ENCODE measurements at places on chromosomes 3 and 15. TPM values are rescaled to one million over a fixed set of nuclear protein-coding genes. Genes with fewer than 3 reads are reported as not detected.

- H3K27me3 ChIP-seq: peaks cover 4% of the 10 kb centered on the region
- no peak overlapping the region for H3K27ac ChIP-seq
- H3K4me3 ChIP-seq: no peak overlapping the region
- DNase-seq: no peak
Measured at GRCh38 chr15:44763187-44763586, 26.9 kb downstream of the TRIM69 start.

GRCh38 chr15:100596792-100597191 is 5.2 kb downstream of the LINS1 start:
- H3K4me1 ChIP-seq: peaks cover 65% of the 10 kb centered on the region
- no peak overlapping the region for H3K27ac ChIP-seq
- no peaks in the 10 kb centered on the region for H3K27me3 ChIP-seq
- H3K4me3 ChIP-seq: peak overlapping the region; percentile 70

GRCh38 chr15:80866936-80867335 is 87.8 kb downstream of the CEMIP start:
- no peaks in the 10 kb centered on the region for H3K4me1 ChIP-seq
- H3K27me3 ChIP-seq: no peaks in the 10 kb centered on the region
- DNase-seq: no peak
- H3K36me3 ChIP-seq: no peaks in the 10 kb centered on the region
- no peak overlapping the region for H3K4me3 ChIP-seq

DNA sequence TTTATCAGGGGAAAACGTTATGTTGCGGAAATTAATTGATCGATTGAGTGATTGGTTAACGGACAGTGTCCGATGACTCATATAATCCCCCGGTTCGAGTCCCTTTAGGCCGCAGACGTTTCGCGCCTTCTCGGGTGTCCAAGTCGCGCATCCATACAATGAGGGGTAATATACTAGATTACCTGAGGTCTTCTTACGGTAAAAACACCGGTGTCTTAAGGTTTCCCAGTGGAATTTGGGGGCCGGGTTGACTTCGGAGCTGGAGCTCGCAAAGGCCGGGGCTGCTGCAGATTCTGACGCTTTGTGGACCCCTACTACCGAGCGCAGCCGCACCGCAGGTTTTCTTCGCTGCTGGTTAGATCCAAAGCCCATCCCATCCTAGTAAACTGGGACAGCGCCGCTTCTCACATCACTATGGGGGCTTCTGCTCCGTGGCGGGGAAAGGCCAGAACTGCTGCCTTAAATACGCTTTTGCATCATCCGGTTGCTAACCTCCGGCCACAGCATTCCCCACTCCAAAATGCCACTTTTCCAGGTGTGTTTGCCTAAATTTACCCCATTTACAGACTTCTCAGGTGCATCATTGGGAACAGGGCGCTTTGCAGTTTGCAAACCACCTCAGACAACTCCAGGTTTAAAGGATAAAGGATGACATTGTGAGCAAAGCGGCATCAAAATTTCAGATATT is 858 bp upstream of the SACM1L start:
- H3K27me3 ChIP-seq: peaks cover 3% of the 10 kb centered on the region
- H3K4me1 ChIP-seq: peaks cover 37% of the 10 kb centered on the region
- H3K4me3 ChIP-seq: peak overlapping the region; percentile 83
- DNase-seq: peak; percentile 39

DNA sequence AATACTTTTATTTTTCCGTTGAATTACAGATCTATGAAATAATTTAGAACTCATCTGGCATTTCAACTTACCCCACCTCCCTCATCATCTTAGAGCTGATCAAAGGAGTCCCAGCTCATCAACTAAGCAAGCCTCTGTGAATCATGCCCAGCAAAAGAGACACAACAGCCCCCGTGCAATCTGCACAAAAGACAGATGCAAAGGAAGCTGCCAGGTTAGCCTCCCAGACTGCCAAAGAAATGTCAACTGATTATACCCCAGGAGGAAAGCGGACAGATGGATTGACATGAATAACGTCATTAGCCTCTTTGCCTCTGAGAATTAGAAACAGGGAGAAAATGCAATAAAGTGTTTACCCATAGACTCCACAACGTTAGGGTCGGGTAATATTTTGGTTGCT is 75.0 kb downstream of the GABRB3 start:
- H3K4me3 ChIP-seq: no peak overlapping the region
- no peak for DNase-seq

The CAV3 gene
- total RNA-seq: not detected

DNA sequence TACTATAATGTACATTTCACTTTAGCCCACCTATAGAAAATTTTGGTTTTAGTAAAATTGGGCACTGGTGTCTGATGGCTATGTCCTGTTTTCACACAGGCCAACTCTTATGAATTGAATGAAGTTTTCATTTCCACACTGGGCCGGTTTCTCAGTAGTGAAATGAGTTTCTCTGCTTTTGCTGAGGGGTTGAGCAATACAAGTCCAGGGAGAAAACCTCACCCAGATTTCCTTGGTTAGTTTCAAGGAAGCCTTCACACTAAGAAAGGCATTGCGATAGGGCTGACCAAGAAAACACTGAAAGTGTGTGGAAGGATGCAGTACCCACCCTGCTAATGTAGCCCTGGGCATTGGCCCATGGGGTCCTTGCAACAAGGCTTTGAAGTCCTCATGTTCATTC is 331.5 kb upstream of the CFAP20DC start:
- H3K27me3 ChIP-seq: no peaks in the 10 kb centered on the region
- no peak overlapping the region for H3K27ac ChIP-seq
- no peak for DNase-seq
- peaks cover 2% of the 10 kb centered on the region for H3K36me3 ChIP-seq

- H3K4me3 ChIP-seq: no peak overlapping the region
- H3K36me3 ChIP-seq: peaks cover 18% of the 10 kb centered on the region
- H3K4me1 ChIP-seq: no peaks in the 10 kb centered on the region
- H3K27ac ChIP-seq: no peak overlapping the region
- H3K27me3 ChIP-seq: no peaks in the 10 kb centered on the region
Measured at GRCh38 chr3:182889948-182890629, 90.2 kb downstream of the DCUN1D1 start.

GRCh38 chr15:27070841-27071240 is 99.9 kb downstream of the GABRG3 start:
- H3K27me3 ChIP-seq: no peaks in the 10 kb centered on the region
- H3K36me3 ChIP-seq: peaks cover 2% of the 10 kb centered on the region
- DNase-seq: no peak
- no peaks in the 10 kb centered on the region for H3K4me1 ChIP-seq
- H3K27ac ChIP-seq: no peak overlapping the region

GRCh38 chr15:61033940-61034677 is 195.0 kb downstream of the RORA start:
- no peak overlapping the region for H3K4me3 ChIP-seq
- H3K27ac ChIP-seq: no peak overlapping the region
- no peaks in the 10 kb centered on the region for H3K36me3 ChIP-seq
- H3K27me3 ChIP-seq: peaks cover 12% of the 10 kb centered on the region

DNA sequence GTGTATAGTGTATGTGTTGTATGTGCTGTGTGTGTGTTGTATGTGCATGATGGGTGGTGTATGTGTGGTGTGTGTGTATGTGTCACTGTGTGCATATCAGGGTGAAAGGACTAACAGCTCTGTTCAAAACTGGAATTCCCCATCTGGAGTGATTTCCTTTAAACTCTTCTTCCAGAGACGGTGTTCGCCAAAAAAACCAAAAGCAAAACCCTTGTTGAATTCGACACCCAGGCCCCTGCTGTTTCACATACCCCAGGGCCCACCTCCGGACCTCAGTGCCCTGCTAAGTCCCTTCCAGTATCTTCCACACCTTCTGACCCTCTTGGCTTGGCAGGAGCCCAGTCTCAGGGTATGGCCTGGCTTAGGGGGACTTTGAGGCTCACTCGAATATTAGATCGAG is 44.9 kb upstream of the SEC13 start:
- H3K36me3 ChIP-seq: no peaks in the 10 kb centered on the region
- peaks cover 16% of the 10 kb centered on the region for H3K27me3 ChIP-seq
- peaks cover 37% of the 10 kb centered on the region for H3K4me1 ChIP-seq

GRCh38 chr3:157065201-157065600 is 94.7 kb downstream of the CCNL1 start:
- no peaks in the 10 kb centered on the region for H3K27me3 ChIP-seq
- peaks cover 13% of the 10 kb centered on the region for H3K4me1 ChIP-seq
- no peak for DNase-seq
- H3K4me3 ChIP-seq: no peak overlapping the region
- H3K27ac ChIP-seq: no peak overlapping the region

The SERPINI2 gene
- total RNA-seq: not detected

- H3K36me3 ChIP-seq: no peaks in the 10 kb centered on the region
- no peak overlapping the region for H3K4me3 ChIP-seq
- H3K4me1 ChIP-seq: no peaks in the 10 kb centered on the region
- H3K27ac ChIP-seq: no peak overlapping the region
- no peaks in the 10 kb centered on the region for H3K27me3 ChIP-seq
Measured at GRCh38 chr3:143627336-143627735, 220.9 kb downstream of the SLC9A9 start.

DNA sequence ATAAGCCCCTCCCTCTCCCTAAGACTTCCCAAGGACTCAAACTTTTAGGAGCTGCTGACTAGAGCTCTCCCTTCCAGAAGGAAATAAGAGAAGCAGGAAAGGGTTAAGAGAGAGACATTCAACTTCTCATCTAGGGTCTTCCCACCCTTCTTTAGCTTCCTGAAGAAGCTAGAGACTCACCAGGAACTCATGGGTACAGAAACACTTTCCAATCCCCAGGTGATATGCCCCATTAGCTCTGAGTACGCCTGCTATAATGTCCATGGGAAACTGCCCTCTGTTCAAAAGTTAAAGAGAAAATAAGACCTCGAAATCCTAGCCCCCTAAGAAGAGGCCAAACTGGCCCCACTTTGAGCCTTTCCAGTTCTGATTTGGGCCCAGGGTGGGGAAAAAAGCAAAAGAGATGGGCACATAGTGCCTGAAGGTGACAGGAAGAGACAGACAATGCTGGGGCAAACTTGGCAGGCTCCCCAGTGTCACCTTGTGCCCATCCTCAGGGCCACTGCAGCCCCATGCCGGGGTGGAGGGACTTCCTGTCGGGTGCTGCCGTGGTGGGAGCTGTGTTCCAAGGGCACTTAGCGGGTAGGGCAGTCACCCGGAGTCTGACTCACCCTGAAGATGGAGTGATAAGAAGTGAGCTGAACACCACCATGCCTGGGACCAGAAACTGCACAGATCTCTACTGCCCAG is 29.5 kb downstream of the CCDC12 start:
- H3K27me3 ChIP-seq: no peaks in the 10 kb centered on the region
- peak overlapping the region; percentile 79 for H3K27ac ChIP-seq
- H3K4me3 ChIP-seq: no peak overlapping the region
- H3K36me3 ChIP-seq: peaks cover 15% of the 10 kb centered on the region
- peak; percentile 62 for DNase-seq
- H3K4me1 ChIP-seq: peaks cover 72% of the 10 kb centered on the region

GRCh38 chr3:53324105-53324504 is 23.2 kb downstream of the DCP1A start:
- H3K4me1 ChIP-seq: peaks cover 30% of the 10 kb centered on the region
- H3K27me3 ChIP-seq: no peaks in the 10 kb centered on the region
- H3K27ac ChIP-seq: no peak overlapping the region
- no peak for DNase-seq

The UBAP1L gene
- 1.6 TPM for total RNA-seq

DNA sequence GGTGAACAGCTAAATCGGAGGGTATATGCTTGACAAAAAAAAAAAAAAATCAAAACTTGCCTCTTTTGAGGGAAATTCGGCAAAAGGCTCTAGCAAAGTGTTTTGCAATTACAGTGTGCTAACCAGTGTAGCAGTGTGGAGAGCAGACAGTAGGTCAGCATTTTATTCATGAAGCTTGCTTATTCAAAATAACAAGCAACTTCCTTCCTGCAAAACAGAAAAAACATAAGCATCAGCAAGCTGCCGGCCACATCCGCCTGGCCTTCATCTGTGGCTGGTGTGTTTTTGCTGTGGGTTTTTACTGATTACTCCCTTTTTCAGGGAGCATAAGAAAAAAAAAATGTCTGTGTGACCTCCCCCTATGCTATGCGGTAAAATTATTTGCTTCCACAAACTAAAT is 434.1 kb downstream of the OCA2 start:
- H3K36me3 ChIP-seq: no peaks in the 10 kb centered on the region
- H3K4me1 ChIP-seq: no peaks in the 10 kb centered on the region
- H3K27me3 ChIP-seq: no peaks in the 10 kb centered on the region
- H3K27ac ChIP-seq: no peak overlapping the region
- no peak overlapping the region for H3K4me3 ChIP-seq
- DNase-seq: no peak

- peak; percentile 24 for DNase-seq
- peak overlapping the region; percentile 85 for H3K27ac ChIP-seq
- H3K4me3 ChIP-seq: no peak overlapping the region
- peaks cover 36% of the 10 kb centered on the region for H3K4me1 ChIP-seq
- peaks cover 3% of the 10 kb centered on the region for H3K36me3 ChIP-seq
- no peaks in the 10 kb centered on the region for H3K27me3 ChIP-seq
Measured at GRCh38 chr3:177944228-177944661, 592.0 kb upstream of the KCNMB2 start.

The CHST13 gene
- total RNA-seq: not detected

The GCSAM gene
- total RNA-seq: 14.5 TPM

DNA sequence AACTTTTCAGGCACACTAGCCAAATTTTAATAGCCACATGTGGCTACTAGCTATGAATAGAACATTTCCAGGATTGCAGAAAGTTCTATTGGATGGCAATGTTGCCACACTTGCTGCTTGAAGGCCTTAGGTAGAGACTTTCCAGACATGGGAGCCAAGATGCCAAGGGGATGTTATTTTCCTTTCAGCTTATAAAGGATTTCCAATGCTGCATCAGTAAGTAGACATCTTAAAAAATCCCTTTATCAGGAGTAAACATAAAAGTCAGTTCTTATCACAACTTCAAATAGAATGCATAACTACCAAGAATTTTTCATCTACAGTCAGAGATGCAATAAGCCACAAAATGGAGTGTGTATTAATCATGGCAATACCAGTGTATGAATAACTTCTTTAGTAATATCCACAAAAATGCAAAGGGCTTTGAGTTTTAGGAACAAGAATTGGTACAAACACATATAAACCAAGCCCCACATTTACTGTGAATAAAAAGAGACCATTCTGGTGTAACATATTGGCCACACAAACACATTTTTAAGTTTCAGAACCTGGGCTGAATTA is 457.1 kb upstream of the ADAMTS9 start:
- H3K36me3 ChIP-seq: no peaks in the 10 kb centered on the region
- H3K4me1 ChIP-seq: no peaks in the 10 kb centered on the region
- H3K27ac ChIP-seq: no peak overlapping the region
- no peaks in the 10 kb centered on the region for H3K27me3 ChIP-seq

The POMGNT2 gene
- total RNA-seq: 8.0 TPM

DNA sequence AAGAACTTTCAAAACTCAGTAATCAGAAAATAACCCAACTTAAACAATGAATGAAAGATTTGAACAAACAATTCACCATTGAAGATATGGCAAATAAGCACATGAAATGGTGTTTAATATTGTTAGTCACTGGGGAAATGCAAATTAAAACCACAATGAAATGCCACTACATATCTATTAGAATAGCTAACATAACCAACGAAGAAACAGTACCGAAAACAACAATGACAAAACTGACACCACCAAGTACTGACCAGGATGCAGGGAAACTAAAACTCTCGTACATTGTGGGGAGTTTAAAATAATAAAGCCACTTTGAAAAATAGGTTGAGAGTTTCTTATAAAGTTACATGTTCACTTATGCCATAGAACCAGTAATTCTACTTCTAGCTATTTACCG is 69.1 kb downstream of the KBTBD8 start:
- no peak overlapping the region for H3K4me3 ChIP-seq
- H3K27me3 ChIP-seq: no peaks in the 10 kb centered on the region
- no peak overlapping the region for H3K27ac ChIP-seq
- H3K4me1 ChIP-seq: no peaks in the 10 kb centered on the region
- no peak for DNase-seq

- no peak overlapping the region for H3K27ac ChIP-seq
- H3K36me3 ChIP-seq: no peaks in the 10 kb centered on the region
- H3K27me3 ChIP-seq: no peaks in the 10 kb centered on the region
Measured at GRCh38 chr3:153254361-153254760, 92.3 kb downstream of the RAP2B start.

The CA12 gene
- total RNA-seq: 0.12 TPM
